ENCODE measurements at places on chromosomes 5 and 9.
A peak's percentile ranks its signal among the peaks of the same experiment; 100 is the strongest.

DNA sequence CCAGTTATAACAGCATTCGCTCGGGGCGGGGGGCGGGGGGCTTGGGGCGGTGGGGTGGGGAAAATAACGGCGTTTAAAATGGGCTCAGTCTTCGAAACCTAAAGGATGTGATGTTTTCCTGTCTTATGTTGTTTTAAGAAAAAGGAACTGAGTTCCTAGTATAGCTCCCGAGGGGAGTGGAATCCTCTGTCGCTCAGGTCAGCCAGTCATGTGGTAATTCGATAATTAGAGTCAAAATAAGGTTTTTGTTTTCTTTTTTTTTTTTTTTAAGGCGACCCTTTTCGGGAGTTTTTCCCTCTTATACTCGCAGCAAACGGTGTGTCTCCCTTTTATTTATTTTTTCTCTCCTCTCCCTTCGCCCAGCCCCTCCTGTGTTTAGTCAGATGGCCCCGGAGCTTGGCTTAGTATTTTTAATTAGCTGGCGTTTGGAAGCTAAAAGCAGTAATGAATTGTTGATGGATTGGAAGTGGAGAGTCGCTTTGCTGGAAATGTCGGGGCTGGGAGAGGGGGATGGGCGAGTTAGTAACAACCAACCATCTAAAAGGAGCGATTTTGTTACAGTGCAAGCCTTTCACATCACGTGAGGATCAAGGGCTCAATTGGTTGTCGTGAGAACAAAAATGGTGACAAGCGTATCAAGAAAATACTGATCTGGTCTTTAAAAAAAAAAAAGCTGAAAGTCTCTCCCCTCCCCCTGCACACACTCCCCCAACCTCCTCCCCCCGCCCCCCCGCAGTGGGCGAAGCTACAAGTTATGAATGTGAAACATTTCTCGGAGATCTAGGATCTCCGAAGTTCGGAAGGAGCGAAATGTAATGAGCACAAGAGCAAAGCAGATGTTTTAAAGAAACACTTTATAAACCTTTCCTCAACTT is 714 bp upstream of the ZNF608 start:
- peak; percentile 96 for DNase-seq

- DNase-seq = no peak
Observed at GRCh38 chr5:77389746-77390145, 102.4 kb downstream of the WDR41 start.

DNA sequence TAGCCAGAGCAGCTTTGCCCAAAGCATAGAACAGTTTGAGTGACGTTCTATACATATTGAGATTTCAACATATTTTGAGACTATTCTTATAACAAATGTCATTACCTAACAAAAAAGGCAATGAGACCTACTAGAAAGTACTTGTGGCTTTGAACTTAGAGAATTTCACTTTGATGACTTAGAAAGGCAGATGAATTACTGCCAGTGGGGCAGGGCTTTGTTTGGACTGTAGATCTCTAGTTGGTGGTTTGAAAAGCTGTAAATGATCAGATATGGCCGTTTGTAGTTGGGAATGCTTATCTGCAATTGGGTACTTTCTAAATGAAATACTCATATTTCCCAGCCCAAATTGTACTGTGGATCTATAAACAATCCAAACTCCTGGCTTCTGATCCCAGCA is 28.1 kb downstream of the SOX30 start:
- no peak for DNase-seq

- no peak for DNase-seq
Observed at GRCh38 chr5:161406880-161407279, 139.6 kb downstream of the GABRB2 start.

GRCh38 chr5:158390577-158390976 is 531.6 kb upstream of the CLINT1 start:
- DNase-seq = no peak

DNA sequence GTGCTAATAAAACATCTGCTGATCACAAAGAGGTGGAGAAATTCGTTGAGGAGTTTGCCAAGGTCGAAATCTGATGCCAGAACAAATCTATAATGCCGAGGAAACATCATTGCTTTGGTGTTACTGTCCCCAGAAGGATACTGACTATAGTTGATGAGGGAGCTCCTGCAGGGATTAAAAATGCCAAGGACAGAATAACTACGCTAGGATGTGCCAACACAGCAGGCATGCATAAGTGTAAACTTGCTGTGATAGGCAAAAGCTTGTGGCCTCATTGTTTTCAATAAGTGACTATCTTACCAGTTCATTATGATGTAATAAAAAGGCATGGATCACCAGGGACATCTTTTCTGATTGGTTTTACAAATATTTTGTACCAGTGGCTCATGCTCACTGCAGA is 66.8 kb upstream of the ADCY2 start:
- DNase-seq = no peak

DNA sequence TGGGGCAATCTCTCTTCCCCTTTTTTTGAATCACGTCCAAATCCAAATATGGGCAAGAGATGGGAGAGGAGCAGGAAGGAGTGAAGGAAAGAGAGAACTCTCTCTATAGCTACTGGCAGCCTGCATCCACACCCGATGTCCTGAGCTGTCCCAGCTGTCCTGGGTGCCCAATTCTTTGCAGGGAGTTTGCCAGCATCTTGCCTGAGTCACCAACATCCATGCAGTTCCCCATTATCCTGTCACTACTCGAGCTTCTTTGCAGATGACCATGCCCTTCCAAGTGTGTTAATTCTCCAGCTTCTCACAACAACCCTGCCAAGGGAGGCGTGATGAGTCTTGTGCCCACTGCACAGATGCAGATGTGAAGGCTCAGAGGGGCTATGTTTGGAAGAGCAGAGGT is 127.1 kb downstream of the NSG2 start:
- DNase-seq = no peak

GRCh38 chr5:74471875-74472274 is 168.7 kb downstream of the ENC1 start:
- no peak for DNase-seq

- DNase-seq = no peak
Observed at GRCh38 chr5:159424123-159424522, 93.8 kb upstream of the IL12B start.

GRCh38 chr9:91751922-91752321 is 198.1 kb downstream of the ROR2 start:
- no peak for DNase-seq

- DNase-seq = no peak
Observed at GRCh38 chr5:978693-979092, 29.9 kb upstream of the NKD2 start.

DNA sequence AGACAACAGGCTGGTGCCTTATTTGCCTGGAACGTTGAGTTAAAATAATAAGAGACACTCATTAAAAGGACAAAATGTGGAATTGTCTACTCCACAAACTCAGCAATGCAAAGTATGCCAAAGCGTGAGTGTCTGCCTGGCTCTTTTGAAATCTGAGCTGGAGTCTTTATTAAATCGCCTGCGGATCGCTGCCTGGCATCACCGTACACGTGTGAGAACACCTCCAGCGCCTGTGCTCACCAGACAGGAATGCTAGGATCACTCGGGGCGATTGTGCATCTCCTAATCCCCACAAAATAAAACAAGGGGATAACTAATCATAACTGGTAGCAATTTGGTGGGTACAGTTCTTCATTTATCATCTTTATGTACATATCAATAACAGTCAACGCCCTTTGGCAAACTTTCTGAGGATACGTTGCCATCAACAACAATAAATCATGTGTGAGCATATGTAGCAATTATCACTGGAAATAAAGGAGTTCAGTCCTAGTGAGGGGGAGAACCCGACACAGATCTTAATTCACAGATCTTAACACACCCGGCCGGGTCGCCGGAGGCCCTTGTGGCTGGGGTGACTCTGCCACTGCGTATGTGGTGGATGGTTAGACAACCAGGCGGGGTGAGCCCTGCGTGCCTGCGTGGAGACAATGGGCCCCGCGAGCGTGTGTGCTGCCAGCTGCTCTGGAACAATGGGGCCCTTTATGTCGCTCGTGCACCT is 284.9 kb upstream of the IRX1 start:
- no peak for DNase-seq

DNA sequence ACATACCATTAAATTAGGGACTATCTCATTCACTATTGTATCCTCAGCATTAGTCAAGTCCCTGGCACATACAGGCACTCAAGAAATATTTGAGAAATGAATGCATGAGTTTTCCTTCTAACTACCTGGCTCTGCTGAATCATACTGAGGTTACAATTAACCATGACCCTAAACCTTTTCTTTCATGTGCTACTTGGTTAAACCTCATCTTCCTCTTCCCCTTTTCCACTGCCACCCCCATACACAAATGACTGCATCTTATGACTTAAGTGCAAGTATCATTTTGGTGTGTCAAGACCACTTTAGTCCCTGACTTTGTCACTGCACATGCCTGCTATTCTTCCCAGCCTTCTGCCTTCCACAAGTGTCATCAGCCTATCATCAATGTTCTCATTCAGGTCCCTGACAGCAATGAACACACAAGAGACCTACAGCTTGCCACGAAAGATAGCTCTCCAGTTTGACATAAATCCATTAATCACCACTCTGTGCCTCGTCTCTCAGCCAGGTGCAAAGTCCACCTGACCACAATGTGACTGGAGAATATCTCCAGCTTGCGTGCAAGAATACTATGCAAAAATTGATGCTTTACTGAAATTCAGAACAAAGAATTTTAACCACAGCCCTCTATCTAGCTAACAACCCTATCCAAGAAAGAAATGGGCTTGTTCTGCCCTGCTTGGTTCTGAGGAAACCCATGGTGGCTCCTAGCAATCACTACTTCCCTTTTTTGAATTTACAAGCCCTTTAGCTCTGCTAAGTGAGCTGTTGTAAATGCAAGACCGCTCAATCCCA is 74.5 kb downstream of the MAPKAP1 start:
- no peak for DNase-seq

GRCh38 chr5:159095151-159095721 is 4.5 kb downstream of the EBF1 start:
- DNase-seq = no peak

GRCh38 chr9:98602839-98603500 is 105.8 kb downstream of the GABBR2 start:
- no peak for DNase-seq

- DNase-seq = no peak
Observed at GRCh38 chr9:3006851-3007250, 163.0 kb upstream of the PUM3 start.

- DNase-seq = no peak
Observed at GRCh38 chr5:32233696-32234447, 59.8 kb upstream of the GOLPH3 start.

DNA sequence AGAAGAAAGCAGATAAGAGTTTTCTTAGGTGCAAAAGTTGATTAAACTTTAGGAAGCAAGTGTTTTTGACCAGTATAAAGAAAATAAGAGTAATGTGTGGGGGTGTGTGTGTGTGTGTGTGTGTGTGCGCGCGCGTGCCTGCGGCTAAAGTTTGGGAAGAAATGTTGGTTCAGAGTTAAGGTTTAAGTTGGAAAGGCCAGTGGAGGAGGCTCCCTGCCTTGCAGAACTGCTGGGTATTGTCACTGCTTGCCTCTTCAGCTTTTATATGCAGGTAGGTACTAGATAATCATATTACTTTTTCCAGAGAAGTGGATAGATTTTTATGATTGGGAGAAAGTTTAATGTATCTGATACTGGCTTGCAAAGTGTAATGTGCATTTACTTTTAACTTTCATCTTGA is 2.0 kb downstream of the PIK3R1 start:
- DNase-seq = no peak

GRCh38 chr5:174827558-174827957 is 103.2 kb downstream of the MSX2 start:
- DNase-seq = no peak

DNA sequence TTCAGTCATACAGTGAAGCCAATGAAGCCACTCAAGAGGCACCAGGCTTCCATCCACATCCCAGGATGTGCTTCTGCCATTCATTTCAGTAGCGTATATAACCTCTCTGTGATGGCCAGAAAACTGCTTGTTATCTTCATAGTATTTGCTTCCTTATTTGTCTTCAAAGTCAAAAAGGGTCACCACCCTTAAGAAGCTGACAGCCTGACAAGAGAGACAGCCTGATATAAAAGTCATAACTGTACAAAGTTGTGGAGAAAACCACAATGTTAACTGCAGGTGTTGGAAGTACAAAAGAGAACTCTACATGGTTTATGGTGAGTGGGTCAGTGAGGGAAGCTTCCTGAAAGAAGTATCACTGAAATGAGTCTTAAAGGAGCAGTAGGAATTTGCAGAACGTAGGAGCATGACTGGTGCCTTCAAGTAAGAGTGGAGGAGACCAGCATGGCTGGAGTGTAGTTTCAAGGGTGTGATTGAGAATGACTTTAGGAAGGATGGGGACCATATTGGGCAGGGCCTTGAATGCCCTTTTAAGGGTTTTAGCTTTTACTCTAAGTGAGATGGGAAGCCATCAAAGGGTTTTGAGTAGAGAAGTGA is 33.7 kb downstream of the NIM1K start:
- no peak for DNase-seq

DNA sequence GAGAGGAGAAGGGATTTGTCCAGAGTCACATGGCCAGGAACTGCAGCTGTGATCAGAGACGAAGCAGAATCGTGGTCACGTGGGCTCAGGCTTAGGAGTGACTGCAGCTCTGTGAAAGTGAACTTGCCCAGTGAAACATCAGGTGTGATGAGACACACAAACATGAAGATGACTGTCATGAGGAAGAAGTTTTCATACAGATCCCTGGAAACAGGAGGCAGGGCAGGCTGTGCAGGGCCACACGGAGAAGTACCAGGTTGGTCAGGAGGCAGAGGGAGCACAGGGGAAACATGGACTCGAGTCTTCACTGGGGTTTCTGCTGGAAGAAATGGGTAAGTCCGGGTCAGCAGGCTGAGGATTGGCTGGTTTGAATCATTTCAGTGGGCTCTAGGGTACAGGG is 64.1 kb downstream of the BARX1 start:
- peak; percentile 86 for DNase-seq

GRCh38 chr5:74392711-74393351 is 247.7 kb downstream of the ENC1 start:
- peak; percentile 68 for DNase-seq

GRCh38 chr5:133325864-133326263 is 274.1 kb downstream of the HSPA4 start:
- DNase-seq = no peak

GRCh38 chr5:65880496-65881072 is 45.8 kb upstream of the ERBIN start:
- DNase-seq = no peak

GRCh38 chr5:171451421-171451820 is 32.0 kb downstream of the FGF18 start:
- DNase-seq = no peak

GRCh38 chr5:43875741-43876140 is 272.8 kb downstream of the NNT start:
- no peak for DNase-seq

DNA sequence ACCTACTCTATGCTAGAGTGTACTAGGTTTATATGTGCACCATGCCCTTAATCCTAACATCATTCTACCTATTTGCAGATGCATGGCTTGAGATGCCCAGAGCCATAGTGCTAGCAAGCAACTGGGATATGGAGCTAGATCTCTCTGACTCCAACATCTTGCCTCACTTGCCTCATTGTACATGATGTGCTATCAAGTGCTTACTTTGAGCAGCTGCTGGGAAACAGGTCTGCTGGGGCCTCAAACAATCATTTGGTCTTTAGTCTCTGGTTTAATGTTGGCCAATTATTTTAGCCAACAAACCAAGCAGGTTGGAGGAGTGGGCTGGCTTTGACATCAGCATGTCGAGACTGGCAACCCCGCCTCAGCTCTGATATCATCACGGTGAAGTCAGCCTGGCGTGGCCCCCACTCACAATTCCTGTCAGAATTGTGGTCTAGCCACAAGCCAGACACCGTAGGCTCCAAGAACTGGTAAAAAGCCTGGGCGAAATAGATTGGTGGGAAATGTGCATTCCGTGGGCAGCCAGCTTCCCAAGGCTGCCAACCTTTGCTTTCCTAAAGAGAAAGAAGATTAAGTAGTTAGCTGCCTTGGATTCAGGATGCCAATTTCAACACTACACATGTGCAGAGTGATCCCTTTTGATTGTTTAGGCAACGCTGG is 21.1 kb upstream of the GAS1 start:
- DNase-seq = no peak

Measured in esophagus muscularis mucosa (tissue), 4 donors.